ENCODE measurements at places on chromosomes 16 and 17.

- H3K27ac ChIP-seq = peak overlapping the region; percentile 21
- no peaks in the 10 kb centered on the region for H3K27me3 ChIP-seq
- no peak for DNase-seq
- H3K36me3 ChIP-seq = no peaks in the 10 kb centered on the region
- no peak overlapping the region for H3K4me3 ChIP-seq
- peaks cover 7% of the 10 kb centered on the region for H3K4me1 ChIP-seq
Observed at GRCh38 chr16:81319221-81319912, 4.6 kb downstream of the GAN start.

GRCh38 chr17:50079334-50080095 lies 15.6 kb upstream of the PDK2 start:
- no peaks in the 10 kb centered on the region for H3K36me3 ChIP-seq
- DNase-seq = no peak
- no peak overlapping the region for H3K27ac ChIP-seq
- no peak overlapping the region for H3K4me3 ChIP-seq

- peak; percentile 75 for DNase-seq
- H3K4me3 ChIP-seq = peak overlapping the region; percentile 16
- peaks cover 43% of the 10 kb centered on the region for H3K4me1 ChIP-seq
- no peaks in the 10 kb centered on the region for H3K36me3 ChIP-seq
Observed at GRCh38 chr17:7436556-7437368, 1.5 kb downstream of the TMEM102 start.

GRCh38 chr17:46027048-46027975 lies 28.3 kb downstream of the STH start:
- no peaks in the 10 kb centered on the region for H3K36me3 ChIP-seq
- no peaks in the 10 kb centered on the region for H3K4me1 ChIP-seq
- H3K27ac ChIP-seq = no peak overlapping the region

- H3K27ac ChIP-seq = no peak overlapping the region
- no peaks in the 10 kb centered on the region for H3K36me3 ChIP-seq
- no peak for DNase-seq
- no peak overlapping the region for H3K4me3 ChIP-seq
- no peaks in the 10 kb centered on the region for H3K4me1 ChIP-seq
Observed at GRCh38 chr16:10314811-10315210, 71.0 kb upstream of the ATF7IP2 start.

GRCh38 chr17:51344532-51344931 lies 84.2 kb downstream of the UTP18 start:
- no peak for DNase-seq
- H3K27ac ChIP-seq = no peak overlapping the region
- H3K27me3 ChIP-seq = no peaks in the 10 kb centered on the region

- H3K36me3 ChIP-seq = no peaks in the 10 kb centered on the region
- H3K4me1 ChIP-seq = no peaks in the 10 kb centered on the region
- no peak overlapping the region for H3K27ac ChIP-seq
- no peak overlapping the region for H3K4me3 ChIP-seq
- no peaks in the 10 kb centered on the region for H3K27me3 ChIP-seq
Observed at GRCh38 chr17:61836266-61837174, 26.8 kb downstream of the BRIP1 start.

- H3K27me3 ChIP-seq = no peaks in the 10 kb centered on the region
- no peak overlapping the region for H3K27ac ChIP-seq
- no peak for DNase-seq
- H3K36me3 ChIP-seq = no peaks in the 10 kb centered on the region
- H3K4me1 ChIP-seq = no peaks in the 10 kb centered on the region
- no peak overlapping the region for H3K4me3 ChIP-seq
Observed at GRCh38 chr16:28218109-28218508, 6.3 kb upstream of the XPO6 start.

GRCh38 chr16:8819411-8820034 lies 21.9 kb downstream of the PMM2 start:
- no peak for DNase-seq
- no peak overlapping the region for H3K27ac ChIP-seq
- H3K36me3 ChIP-seq = no peaks in the 10 kb centered on the region
- H3K4me3 ChIP-seq = no peak overlapping the region
- no peaks in the 10 kb centered on the region for H3K27me3 ChIP-seq

GRCh38 chr16:76947749-76948148 lies 243.2 kb upstream of the MON1B start:
- no peaks in the 10 kb centered on the region for H3K36me3 ChIP-seq
- H3K4me3 ChIP-seq = no peak overlapping the region
- no peaks in the 10 kb centered on the region for H3K27me3 ChIP-seq
- no peaks in the 10 kb centered on the region for H3K4me1 ChIP-seq
- H3K27ac ChIP-seq = no peak overlapping the region
- no peak for DNase-seq

- H3K4me1 ChIP-seq = no peaks in the 10 kb centered on the region
- no peak overlapping the region for H3K4me3 ChIP-seq
- no peak overlapping the region for H3K27ac ChIP-seq
- no peaks in the 10 kb centered on the region for H3K27me3 ChIP-seq
Observed at GRCh38 chr16:58266336-58266735, 28.5 kb downstream of the PRSS54 start.

- H3K36me3 ChIP-seq = no peaks in the 10 kb centered on the region
- no peak overlapping the region for H3K4me3 ChIP-seq
- H3K27ac ChIP-seq = no peak overlapping the region
- H3K27me3 ChIP-seq = no peaks in the 10 kb centered on the region
- DNase-seq = no peak
Observed at GRCh38 chr16:66886321-66886720, 6.0 kb downstream of the PDP2 start.

GRCh38 chr16:23771027-23771426 lies 16.2 kb downstream of the CHP2 start:
- H3K27me3 ChIP-seq = no peaks in the 10 kb centered on the region
- H3K27ac ChIP-seq = no peak overlapping the region
- H3K36me3 ChIP-seq = no peaks in the 10 kb centered on the region
- no peak for DNase-seq
- no peak overlapping the region for H3K4me3 ChIP-seq

DNA sequence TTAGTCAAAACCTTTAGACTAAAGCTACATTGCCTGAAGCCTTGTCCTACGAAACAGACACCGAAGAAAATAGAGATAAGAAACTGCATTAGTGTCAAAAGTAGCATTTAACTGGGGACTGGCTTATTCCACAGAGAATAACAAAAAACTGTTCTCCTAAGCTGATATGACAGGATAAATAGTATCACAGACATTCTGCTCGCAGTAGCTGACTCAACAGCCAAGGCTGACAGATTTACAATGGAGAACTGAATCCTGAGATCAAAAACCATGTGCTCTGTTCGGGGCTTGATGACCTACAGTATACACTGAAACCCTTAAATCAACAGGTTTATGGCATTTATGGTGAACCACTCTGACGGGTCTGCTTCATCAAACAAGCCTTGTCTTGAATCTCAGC lies 25.5 kb downstream of the ADAMTS18 start:
- no peak overlapping the region for H3K4me3 ChIP-seq
- DNase-seq = no peak
- H3K27ac ChIP-seq = no peak overlapping the region
- H3K4me1 ChIP-seq = no peaks in the 10 kb centered on the region

DNA sequence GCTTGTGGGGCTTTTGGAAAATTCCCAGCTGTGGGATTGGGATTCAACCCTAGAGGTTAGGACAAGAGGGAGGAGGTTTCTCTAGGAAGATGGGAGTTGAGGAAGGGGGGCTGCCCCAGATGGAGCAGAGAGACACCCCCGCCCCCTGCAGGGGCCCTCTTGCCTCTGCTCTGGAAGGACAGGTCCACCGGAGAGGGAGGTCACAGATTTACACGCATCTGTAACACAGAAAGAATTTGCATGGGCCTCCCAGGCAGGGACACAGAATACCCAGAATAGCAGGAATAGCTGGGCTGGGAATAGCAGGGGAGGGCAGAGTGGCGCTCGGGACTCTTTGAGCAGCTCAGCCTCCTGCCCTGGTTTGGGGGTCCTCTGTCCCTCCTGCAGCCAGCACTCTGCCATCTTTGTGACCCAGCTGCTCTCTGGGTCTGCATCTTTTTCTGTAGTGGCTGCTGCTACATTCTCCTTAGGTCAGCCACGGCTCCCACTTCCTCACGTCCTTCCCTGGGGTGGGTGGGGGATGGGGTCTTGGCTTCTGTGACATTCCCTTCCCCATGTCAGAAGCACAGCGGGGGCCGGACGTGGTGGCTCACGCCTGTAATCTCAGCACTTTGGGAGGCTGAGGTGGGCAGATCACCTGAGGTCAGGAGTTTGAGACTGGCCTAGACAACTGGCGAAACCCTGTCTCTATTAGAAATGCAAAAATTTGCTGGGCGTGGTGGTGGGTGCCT lies 33.9 kb upstream of the PLLP start:
- H3K4me1 ChIP-seq = no peaks in the 10 kb centered on the region
- H3K36me3 ChIP-seq = no peaks in the 10 kb centered on the region
- no peaks in the 10 kb centered on the region for H3K27me3 ChIP-seq
- no peak overlapping the region for H3K27ac ChIP-seq

- peak; percentile 43 for DNase-seq
- no peaks in the 10 kb centered on the region for H3K27me3 ChIP-seq
- peak overlapping the region; percentile 81 for H3K27ac ChIP-seq
- H3K36me3 ChIP-seq = no peaks in the 10 kb centered on the region
- no peak overlapping the region for H3K4me3 ChIP-seq
- H3K4me1 ChIP-seq = peaks cover 4% of the 10 kb centered on the region
Observed at GRCh38 chr17:4220655-4221054, 43.1 kb downstream of the ANKFY1 start.

Data from uterus (tissue), 4 donors.